T1000 (cell line): ENCODE measurements at places on chromosomes 16 and 17.

- no peak for DNase-seq
Observed at GRCh38 chr17:74164446-74165045, 38.9 kb upstream of the RPL38 start.

DNA sequence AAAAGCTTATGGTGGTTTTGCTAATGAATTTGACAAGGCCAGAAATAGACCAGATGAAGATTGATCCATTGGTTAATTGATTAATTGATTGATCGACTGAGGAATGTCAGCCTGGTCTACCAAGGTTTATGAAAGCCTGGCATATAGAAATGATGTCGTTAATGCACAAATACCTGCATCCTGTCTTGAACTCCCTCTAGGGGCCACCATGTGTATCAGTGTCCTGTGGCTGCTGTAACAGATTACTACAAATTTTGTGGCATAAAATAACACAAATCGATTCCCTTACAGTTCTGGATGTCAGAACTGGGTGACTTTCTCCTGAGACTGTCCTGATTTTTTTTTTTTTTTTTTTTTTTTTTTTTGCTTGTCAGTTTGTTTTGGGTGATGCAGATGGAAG, 553.2 kb downstream of the MAF start:
- DNase-seq = no peak

- DNase-seq = no peak
Observed at GRCh38 chr16:29831490-29831889, 11.2 kb downstream of the MVP start.

- DNase-seq = no peak
Observed at GRCh38 chr16:57380671-57381462, 8.6 kb downstream of the CX3CL1 start.

DNA sequence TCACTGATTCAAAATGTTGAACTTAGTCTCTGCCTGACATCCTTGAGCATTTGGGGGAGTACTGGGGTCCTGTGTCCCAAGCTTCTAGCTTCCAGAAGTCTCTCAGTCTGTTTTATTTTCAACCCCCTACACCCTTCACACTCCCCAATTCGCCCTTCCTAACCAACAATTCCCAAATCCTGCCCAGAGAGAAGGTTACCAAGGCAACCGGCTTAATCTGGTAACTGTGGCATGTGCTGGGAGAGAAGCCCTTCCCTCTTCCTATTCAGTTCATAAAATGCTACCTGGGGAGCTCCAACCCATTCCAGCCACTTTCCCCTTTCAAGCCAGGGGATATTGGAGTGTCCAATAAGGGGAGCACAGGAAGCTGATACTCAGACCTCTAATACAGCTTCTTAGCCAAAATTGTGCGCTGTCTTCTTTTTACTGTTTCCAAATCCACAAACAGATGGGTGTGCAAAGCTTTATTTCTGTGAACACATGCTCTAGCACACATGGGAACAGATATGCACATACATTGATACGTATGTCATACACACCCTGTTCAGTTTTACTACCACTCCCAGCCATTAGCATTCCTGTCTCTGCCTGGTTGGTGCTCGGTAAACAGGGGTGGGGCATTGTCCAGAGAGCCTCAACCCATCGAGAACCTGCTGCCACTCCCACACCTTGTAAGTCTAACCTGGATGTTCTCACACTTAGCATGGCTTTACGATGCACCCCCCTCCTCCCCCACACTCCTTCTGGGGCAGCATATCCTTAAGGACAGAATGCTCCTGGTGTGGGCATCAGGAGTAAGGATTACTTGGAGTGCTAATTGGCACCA, 1.1 kb upstream of the RAPGEFL1 start:
- DNase-seq = no peak

- DNase-seq = no peak
Observed at GRCh38 chr16:66420396-66420795, 6.7 kb upstream of the BEAN1 start.

DNA sequence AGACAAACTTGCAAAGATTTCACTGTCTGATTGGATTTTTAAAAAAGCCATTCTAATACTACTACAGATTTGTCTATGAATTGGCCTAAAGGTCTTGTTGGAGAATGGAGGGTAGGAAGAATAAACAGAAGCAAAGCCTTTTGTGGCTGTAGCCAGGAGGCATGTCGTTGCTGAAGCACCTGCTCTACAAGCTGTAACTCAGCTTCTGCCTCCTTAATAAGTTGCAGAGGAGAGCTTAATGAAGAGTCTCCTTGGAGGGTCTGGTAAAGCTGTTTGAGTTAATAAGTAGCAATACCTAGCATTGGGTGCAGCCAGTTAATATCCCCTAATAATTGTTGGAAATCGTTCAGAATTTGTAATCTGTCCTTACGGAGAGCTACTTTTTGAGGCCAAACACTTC, 10.0 kb upstream of the ZNF689 start:
- no peak for DNase-seq

GRCh38 chr17:71801301-71801700, 319.5 kb upstream of the SOX9 start:
- no peak for DNase-seq

- no peak for DNase-seq
Observed at GRCh38 chr17:57708410-57708809, 36.7 kb downstream of the CCDC182 start.

- DNase-seq = no peak
Observed at GRCh38 chr17:3512505-3513171, 36.8 kb downstream of the ASPA start.

DNA sequence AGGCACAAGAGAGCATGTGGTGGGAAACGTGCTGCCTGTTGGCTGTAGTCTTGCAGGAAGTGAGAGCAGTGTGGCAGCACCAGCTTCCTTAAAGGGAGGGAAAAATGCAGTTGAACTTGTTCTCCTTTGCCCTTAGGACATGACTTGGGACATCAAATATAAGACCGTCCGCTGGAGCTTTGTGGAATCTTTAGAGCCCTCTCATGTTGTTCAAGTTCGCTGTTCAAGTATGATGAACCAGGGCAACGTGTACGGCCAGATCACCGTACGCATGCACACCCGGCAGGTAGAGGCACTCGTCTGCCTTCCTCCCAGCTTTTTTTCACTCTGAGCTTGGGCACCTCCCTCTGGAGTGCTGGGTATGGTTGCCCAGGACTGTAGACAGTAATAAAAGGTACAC, 23.3 kb downstream of the GPR179 start:
- no peak for DNase-seq

- no peak for DNase-seq
Observed at GRCh38 chr16:5064915-5065314, 841 bp downstream of the C16orf89 start.

DNA sequence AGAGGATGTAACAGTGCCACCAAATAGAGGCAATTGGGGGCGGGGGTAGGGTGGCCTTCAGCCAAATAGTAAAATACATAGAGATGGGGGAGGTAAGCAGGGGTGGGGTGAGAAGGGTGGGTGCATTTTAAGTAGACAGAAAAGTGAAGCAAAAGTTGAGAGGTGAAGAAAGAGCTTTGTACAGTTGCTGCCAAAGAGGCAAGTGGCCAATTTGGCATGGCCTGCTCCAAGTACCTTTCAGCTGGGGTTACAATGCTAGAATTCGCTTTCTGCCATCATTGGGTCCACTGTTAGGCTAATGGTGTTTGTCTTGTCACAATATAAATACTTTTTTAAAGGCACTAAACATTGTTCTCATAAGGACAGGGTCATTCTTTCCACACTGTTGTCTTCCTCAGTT, 5.2 kb upstream of the TMEM97 start:
- no peak for DNase-seq

GRCh38 chr17:7107012-7107754, 7.4 kb downstream of the ASGR2 start:
- DNase-seq = no peak

DNA sequence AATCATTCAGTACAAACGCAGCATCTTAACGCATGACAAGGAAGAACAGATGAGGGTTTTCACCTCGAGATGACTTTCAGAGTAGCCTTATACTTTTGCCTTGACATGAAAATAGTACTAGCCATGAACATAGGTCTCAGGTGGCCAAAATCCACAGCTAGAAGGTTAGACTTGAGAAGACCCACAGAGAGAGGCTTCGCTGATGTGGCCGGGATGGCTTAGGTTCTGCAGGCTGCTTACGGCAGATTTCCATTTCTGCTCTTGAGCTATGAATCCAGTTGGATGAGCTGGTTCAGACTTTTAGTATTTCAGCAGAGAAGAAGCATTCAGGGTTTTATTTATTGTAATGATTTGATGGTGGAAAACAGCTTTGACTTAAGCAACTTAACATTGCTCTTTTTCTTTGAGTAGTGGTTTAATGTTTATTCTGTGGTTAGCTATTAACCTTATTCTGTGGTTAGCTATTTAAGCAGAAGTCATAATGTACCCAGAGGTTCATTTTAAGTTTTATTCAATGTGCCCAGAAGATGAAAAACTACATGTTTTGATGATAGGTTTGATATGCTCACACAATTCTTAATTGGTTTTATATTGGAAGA, 7.6 kb downstream of the KRT24 start:
- no peak for DNase-seq

- no peak for DNase-seq
Observed at GRCh38 chr17:50640686-50641351, 6.1 kb downstream of the ABCC3 start.

GRCh38 chr17:6626616-6627015, 13.9 kb downstream of the KIAA0753 start:
- no peak for DNase-seq

- DNase-seq = no peak
Observed at GRCh38 chr17:72717276-72717675, 375.2 kb downstream of the SLC39A11 start.

DNA sequence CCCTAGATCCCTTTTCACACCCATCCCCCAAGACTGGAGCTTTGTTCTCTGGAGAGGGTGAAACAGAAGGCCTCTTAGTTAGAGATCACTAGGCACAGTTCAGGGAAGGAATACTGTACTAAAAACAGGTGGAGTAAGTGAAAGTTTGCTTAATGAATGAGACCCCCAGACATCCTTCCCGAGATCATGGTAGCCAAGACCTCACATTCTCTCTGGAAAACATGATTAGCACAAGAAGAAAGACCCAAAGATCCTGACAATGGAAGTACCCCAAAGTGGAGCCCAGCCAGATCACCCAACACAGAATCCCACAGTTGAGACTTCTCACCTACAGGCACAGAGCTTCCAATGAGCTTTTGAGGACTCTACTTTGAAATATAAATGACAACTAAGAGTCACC, 3.4 kb upstream of the CMTM4 start:
- no peak for DNase-seq

- no peak for DNase-seq
Observed at GRCh38 chr17:1183171-1183873, 3.5 kb upstream of the ABR start.

GRCh38 chr17:2967515-2967914, 95.9 kb downstream of the OR1D5 start:
- no peak for DNase-seq

DNA sequence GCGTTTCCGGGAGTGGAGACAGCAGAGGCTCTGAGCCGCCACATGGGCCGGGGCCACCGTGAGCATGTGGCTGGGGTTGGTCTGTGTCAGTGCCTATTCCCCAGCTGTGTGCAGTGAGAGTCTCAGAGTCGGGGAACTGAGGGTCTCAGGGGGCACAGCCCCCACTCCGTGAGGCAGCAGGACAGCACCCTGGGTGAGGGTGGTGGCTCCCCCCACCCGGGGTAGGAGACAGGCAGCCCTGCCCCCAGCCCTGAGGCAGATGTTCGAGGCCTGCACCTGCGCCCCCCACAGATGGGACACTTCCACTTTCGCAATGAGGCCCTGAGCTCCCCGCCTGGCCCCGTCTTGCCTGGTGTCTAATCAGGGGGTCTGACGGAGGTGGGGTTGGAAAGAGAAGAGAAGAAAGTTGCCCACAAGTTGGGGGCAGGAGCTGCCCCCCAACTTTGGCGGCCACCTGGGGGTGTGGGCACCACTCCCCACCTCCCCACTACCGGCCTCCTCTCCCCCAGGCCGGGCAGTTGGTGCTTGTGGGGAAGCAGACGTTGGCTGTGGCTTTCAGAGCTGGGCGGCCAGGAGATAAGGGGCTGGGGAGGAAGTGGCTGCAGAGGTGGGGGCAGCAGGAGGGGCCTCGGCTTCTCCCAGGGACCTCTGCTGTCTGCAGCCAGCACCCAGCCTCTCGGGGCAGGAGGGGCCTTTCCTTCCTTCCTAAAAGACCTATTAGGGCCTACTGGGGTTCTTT, 1.8 kb upstream of the CBFA2T3 start:
- DNase-seq = no peak

- no peak for DNase-seq
Observed at GRCh38 chr16:87057211-87057881, 259.8 kb downstream of the C16orf95 start.

DNA sequence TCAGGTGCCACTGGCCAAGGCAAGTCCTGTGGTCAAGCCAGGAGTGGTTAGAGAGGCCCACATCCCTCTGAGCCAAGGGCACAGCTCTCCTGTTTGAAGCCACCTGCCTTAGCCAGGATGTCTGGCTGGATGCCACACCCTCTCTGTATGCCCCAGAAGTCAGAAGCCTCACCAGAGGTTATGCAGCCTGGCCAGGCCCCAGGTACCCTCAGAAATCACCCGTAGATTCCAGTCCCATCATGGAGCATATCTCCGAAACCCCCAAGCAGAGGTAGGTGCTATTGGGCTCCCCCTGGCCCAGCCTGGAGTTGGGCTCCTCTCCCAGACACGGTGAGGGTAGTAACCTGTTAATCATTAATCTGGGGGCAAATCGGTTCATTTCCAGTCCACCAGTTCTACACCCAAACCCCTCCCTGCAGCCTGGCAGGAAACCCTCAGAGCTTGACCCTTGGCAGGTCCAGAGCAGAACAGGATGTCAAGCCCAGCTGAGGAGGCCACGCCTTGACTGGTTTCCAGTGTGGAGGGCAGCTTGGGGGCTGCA, 60.6 kb upstream of the TMEM97 start:
- DNase-seq = no peak

DNA sequence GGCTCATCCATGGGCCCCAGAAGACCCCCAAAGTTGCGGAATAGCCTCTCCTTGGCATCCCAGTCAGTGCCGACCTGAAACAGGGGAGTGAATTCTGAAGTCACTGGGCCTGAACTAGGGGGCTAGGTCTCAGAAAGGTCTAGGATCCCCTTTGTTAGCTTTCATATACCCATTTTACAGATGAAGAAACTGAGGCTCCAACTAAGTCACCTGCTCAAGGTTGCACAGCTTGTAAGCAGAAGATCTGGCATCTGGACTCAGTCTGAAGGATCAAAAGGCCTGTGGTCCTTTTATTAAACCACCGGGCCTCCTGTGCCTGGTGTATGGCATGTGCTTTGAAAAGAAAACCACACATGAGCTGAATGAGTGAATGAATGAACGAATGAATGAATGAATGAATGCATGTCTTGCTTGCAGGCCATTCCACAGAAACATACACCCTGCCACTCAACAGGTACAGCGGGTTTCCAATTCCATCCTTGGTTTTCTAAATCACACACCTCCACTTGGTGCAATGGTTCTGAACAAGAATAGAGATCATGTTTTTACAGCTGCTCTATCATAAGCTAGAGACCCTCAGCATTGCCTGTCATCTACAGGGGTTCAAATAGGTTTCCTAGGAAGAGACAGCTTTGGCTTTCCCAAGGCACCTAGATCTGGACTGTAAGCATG, 352.7 kb downstream of the XYLT1 start:
- no peak for DNase-seq

GRCh38 chr16:12059216-12059769, 82.8 kb downstream of the SNX29 start:
- no peak for DNase-seq
